ENCODE measurements at places on chromosomes 5 and 9.

GRCh38 chr5:380701-381309 is 59.3 kb downstream of the AHRR start:
- DNase-seq = no peak

DNA sequence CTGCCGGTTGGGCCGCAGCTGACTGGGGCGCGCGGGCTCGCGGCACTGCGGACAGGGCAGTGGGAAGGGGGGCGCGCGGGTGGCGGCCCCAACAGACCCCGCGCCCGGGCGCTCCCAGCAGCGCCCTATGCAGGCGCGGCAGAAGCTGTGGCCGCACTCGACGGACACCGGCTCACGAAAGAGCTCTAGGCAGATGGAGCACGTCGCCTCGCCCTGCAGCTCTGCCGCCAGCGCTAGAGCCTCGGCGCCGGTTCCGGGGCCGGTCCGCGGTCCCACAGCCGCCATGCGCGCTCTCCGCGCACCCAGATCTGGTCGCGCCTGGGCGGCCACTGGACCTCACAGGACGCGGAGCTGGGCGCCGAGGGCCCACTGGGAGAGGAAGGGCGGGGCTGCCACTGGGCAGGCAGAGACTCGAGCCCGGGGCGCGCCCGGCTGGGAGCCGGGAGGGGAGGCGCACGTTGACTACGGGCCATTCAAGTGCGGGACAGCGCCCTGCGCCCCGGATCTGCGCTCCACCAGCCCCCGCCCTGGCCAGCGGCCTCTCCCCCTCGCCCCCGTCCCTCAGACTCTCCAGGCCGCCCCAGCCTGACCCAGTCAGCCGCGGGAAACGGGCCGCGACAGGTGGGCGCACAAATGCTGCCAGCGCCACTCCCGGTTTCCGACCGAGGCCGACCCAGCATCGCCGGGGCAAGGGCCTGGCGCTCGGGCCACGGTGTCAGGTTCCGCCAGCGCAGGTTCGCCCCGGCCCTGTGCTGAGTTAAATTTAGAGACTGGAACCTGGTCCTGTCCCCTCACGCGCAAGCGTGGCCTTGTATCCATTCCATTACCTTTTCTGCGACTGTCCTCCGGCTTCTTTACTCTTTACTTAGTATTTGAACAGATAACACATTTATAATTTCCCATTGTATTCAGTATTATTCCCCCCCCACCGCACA is at the start of gene TRIM7:
Gene TRIM7 (minus strand): TSS at position 371 of the 935 bp plus-strand sequence. CDS start 86 bp downstream, at position 285.
- DNase-seq = no peak

- DNase-seq = no peak
Measured at GRCh38 chr5:110851357-110851756, 112.5 kb downstream of the SLC25A46 start.

DNA sequence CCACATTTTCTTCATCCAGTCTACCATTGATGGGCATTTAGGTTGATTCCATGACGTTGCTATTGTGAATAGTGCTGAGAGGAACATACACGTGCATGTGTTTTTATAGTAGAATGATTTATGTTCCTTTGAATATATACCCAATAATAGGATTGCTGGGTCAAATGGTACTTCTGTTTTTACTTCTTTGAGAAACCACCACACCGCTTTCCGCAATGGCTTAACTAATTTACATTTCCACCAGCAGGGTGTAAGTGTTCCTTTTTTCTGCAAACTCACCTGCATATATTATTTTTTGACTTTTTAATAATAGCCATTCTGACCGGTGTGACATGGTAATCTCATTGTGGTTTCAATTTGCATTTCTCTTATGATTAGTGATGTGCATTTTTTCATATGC is 82.2 kb upstream of the RFX3 start:
- DNase-seq = no peak

DNA sequence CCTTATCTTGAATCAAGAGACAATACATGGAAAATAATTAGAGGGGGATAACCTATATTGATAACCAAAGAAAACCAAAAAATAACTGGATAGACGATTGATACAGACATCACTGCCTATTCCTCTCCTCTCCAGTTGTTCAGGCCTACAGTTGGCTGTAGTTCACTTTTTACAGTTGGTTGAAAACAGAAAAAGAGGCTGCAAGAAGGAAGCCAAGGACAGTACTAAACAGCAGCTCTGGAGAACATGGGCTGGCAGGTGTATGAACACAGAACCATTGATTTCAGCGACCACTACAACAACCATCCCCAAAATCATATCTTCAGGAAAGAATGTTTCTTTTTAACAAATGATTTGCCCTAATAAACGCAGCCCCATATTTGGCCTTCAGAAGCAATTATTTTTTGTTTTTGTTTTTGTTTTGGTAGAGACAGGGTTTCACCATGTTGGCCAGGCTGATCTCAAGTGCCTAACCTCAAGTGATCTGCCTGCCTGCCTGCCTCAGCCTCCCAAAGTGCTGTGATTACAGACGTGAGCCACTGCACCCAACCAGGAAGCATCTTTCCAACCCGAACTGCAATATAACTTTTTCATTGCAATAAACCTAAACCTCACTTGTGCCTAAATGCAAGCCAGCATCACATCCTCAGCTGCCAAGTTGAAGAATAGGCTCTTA is 64.3 kb downstream of the MLLT3 start:
- DNase-seq = no peak

GRCh38 chr9:14417237-14417636 is 103.3 kb upstream of the NFIB start:
- no peak for DNase-seq

- no peak for DNase-seq
Measured at GRCh38 chr5:169788168-169788567, 151.1 kb downstream of the DOCK2 start.

DNA sequence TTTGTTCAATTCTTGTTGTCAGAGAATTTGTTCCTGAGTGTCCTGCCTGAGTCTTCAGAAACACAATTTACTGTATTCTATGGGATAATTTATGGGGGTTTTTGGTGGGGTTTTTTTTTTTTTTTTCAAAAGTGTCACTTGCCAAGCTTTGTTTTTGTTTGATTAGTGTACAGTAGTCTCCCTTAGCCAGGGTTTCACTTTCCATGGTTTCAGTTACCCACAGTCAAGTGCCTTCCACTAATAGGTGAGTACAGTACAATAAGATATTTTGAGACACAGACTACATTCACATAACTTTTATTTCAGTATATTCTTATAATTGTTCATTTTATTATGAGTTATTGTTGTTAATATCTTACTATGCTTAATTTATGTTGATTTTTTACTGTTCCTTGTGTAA is 25.0 kb upstream of the AUH start:
- DNase-seq = no peak

GRCh38 chr9:6938447-6938846 is 180.7 kb downstream of the KDM4C start:
- DNase-seq = no peak

- DNase-seq = no peak
Measured at GRCh38 chr5:103101079-103101750, 18.7 kb downstream of the GIN1 start.

DNA sequence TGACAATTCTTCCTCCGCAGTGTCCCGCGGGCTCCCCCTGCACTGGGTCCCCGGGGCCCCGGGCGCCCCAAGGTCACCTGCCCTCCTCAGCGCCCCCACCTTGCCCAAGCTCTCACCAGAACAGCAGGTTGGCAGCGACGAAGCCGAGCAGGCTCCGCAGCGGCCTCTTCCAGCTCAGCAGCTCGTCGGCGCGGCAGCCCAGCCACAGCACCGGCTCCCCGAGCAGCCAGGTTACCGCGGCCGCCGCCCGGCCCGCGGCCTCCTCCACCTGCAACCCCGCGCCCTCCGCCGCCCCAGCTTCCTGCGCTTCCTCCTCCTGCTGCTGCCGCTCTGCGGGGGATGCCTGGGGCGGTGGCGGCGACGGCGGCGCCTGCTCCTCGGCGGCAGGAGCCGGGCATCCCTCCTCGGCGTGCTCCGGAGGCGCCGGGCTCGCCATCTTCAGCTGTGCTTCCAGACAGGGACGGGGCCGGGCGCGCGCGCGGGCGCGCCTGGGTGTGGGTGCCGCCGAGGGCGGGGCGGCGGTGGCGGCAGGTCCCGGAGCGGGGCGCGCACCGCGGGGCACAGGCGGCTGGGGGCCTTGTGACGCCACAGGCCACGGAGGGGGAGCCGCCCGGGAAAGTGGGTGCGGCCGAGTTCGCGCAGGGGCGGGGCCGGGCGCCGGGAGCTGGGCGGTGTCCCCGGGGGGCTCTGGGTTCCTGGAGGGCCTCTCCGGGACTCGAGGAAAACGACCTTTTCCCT is at the start of gene RETREG1:
Gene RETREG1 (minus strand): TSS at position 462 of the 738 bp plus-strand sequence. CDS start 26 bp downstream, at position 436.
- DNase-seq = peak; percentile 87

GRCh38 chr5:177433658-177434217 is 7.3 kb downstream of the GRK6 start:
- DNase-seq = no peak

Measured in CD4-positive, alpha-beta T cell treated with Interleukin-15 for 1 hour (primary cell).